ENCODE measurements at places on chromosomes 6 and 20.
A peak's percentile ranks its signal among the peaks of the same experiment; 100 is the strongest.

DNA sequence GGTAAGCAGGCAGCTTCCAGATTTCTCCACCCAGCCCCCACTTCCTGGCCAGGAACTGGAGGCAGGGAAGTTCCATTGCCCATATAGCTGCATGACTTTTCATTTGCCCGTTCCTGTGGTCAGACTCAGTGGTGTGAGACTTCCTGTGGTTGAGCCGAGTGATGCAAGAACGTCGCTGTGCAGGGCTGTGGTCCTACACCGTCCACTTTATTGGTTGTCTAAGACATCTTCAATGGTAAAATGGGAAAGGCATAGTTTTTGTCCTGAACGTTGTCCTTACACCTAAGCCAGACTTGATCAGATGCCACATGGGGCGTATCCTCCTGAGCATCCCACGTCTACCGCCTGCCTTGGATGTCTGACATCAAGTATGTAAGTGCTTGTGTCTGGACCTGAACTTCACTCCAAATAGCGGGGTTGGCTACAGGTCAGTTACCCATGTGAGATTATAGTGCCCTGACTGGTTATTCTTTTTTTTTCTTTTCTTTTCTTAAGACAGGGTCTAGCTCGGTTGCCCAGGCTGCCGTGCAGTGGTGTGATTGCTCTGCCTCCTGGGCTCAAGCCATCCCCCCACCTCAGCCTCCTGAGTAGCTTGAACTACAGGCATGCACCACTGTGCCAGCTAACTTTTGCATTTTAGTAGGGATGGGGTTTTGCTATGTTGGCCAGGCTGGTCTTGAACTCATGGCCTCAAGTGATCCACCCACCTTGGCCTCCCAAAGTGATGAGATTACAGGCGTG, 25.9 kb upstream of the GTSF1L start:
- DNase-seq = no peak

- DNase-seq = no peak
Measured at GRCh38 chr6:21340573-21340972, 253.0 kb upstream of the SOX4 start.

- no peak for DNase-seq
Measured at GRCh38 chr6:131061041-131061750, 1.8 kb downstream of the EPB41L2 start.

- DNase-seq = no peak
Measured at GRCh38 chr6:12911427-12911826, 194.9 kb downstream of the PHACTR1 start.

DNA sequence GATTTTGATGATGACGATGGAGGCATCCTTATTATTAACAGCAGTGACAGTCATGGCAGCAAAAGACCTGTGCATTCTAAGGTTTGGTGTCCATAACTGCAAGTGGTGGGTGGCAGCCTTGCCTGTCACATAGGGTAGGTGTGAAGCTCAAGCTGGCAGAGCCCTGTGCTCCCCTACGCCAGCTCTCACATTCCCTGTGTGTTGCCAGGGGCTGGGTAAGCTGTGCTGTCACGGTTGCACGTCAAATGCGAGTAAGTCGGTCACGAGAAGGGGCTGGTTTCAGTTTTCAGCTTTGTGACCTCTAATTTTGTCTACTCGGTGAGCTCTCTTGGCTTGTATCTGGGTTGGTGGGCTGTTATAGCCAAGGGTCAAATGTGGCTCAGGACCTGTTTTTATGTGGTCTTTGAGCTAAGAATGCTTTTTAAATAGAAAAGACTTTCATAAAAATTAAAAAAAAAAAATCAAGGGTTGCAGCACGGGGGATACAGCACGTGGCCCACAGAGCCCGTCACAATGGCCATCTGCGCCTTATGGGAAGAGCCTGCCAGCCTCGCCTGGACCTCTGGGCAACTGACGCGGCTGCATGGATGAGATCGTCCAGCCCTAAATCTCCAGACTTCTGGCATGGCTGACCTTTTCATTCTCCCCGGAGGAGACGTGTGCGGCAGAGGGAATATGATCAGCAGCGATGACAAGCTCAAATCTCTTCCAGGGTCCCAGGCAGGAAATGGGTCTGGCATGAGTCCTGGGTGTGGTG, 148.5 kb downstream of the PHACTR3 start:
- DNase-seq = no peak

DNA sequence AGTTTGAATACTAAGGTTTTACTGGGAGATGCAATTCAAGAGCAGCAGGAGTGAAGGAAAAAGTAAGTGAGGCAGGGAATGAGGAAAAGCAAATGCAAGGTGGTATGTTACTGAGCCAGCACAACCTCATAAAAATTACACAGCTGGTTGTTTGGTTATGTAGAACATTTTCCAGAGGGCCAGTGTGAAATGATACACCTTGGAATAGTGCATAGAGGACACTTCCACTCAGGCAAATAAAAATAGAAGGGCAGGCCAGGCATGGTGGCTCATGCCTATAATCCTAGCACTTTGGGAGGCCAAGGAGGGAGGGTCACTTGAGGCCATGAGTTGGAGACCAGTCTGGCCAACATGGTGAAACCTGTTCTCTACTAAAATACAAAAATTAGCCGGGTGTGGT, 43.4 kb upstream of the POPDC3 start:
- no peak for DNase-seq

- DNase-seq = no peak
Measured at GRCh38 chr6:129269076-129269475, 386.1 kb downstream of the LAMA2 start.

- no peak for DNase-seq
Measured at GRCh38 chr6:35489066-35489465, 7.8 kb downstream of the TEAD3 start.

GRCh38 chr6:44725070-44725469, 337.6 kb downstream of the CDC5L start:
- DNase-seq = no peak

GRCh38 chr6:25138233-25138933, 140.8 kb upstream of the CARMIL1 start:
- peak; percentile 33 for DNase-seq

GRCh38 chr6:163328411-163328810, 86.1 kb upstream of the QKI start:
- DNase-seq = no peak

- no peak for DNase-seq
Measured at GRCh38 chr6:2870046-2870636, 28.5 kb upstream of the SERPINB1 start.

GRCh38 chr20:59720013-59720412, 115.7 kb downstream of the PHACTR3 start:
- DNase-seq = no peak

DNA sequence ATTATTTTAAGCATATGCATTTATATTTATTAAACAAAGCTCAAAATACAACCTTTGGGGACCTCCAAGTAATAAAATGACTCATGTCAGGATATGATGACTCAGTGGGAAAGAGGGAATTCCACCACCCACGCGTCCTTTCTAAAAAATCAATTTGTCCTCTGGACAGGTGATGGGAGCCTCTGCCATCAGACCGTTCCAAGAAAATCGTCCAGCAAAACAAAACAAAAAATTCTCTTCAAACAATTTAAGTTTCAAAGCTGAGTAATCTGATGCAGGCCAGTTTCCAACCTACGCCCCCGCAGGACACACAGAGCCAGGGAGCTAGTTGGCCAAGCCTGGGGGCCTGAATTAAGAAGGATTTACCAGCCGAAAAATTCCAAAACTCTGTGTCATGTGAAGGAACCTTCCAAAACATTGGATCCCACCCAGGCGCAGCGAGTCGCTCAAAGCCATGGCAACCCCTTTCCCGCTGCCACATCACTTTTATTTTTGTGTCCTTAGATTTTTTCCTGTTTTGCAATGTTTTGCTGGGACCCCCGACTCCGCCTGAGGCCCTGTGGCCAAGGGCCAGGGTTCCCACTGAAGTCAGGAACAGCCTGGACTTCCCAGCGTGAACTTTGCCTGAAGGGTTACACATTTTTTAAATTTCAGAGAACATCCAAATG, 95.3 kb downstream of the NFATC2 start:
- DNase-seq = no peak

DNA sequence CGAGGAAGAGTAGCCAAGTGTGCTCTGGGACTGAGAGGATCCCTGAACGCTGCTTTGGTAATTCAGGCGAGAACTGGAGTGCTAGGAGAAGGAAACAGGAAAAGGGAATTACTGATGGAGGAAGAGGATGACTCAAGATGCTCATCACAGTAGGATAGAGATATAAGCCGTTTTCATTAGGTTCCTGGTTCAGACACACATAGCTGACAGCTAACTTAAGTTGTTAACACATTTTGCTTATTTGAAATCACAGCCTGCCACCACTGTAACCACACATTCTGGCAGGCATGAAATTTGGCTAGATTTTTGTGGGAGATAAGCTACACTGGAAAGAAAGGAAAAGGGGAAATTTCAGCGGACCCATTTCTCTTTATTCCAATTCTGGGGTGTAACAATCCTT, 138.2 kb upstream of the SLC22A16 start:
- DNase-seq = no peak

DNA sequence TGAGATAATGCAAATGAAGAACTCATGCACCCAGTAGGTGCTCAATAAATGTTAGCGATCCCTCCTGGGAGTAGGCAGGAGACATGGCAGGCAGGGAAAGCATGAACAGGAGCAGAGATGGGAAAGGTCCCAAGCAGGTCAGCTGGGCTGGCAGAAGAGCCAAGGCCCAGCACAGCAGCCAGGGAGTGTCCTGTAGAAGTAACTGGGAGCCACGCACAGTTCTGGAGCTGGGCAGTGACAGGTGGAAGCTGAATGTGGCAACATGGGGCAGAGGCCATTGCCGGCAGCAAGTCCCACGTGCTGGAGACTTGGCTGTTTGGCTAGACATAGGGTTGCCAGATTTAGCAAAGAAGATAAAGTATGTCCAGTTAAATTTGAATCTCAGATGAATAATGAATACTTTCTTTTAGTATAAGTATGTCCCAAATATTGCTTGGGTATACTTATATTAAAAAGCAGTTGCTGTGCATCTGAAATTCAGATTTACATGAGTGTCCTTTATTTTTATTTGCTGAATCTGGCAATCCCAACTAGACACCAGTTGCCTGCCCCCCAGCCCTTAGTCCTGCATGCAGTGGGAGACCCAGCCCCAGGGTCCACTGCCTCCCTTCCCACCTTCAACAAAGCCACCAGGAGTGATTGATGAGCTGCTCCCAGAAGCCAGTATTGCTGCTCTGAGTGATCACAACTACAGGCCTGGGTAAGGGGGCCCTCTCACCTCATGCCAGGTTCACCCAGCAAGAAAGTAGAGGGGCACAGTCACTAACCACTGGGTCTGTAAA, 3.7 kb upstream of the LPIN3 start:
- no peak for DNase-seq

DNA sequence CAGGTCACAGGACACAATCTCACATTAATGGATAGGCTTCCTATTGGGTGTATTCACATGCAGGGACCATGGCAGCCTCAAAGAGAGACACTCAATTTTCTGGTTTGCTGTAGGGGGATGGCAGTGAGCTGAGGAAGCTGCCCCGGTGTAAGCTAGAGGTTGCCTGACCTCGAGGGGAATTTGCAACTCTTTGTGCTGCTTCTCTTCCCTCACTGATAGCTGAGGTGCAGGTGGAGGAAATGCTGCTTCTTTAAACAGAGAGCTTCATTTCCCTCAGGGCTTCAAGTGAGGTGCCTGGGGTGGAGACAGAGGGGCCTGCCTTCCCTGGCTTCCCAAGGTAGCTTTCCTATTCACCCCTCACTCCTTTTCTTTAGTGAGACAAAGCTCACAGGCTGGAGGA, 151.9 kb downstream of the CD83 start:
- DNase-seq = no peak

DNA sequence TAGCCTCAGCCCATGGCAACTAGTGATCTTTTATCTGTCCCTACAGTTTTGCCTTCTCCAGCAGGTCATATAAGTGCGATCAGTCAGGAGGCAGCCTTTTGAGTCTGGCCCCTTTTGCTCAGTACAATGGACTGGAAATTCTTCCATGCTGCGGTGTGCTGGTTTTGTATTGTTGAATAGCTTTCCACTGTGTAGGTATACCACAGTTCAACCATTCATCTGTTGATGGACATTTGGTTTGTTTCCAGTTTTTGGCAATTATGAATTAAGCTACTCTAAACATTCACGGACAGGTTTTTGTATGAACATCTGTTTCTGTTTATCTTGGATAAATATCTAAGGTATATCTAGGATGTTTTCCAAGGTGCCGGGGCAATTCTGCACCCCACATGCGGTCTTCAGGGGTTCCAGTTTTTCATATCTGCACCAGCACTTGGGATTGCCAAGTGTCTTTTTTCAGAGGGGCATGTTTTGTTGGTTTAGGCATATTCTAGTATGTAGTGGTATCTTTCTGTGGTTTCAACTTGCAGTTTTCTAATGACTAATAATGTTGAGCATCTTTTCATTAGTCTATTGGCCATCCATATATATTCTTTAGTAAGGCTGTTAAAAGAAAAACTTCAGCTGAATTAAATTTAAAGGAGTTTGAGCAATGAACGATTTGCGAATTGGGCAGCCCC, 141.0 kb downstream of the TFAP2C start:
- no peak for DNase-seq

GRCh38 chr6:209432-210103, 82.7 kb upstream of the DUSP22 start:
- peak; percentile 26 for DNase-seq

DNA sequence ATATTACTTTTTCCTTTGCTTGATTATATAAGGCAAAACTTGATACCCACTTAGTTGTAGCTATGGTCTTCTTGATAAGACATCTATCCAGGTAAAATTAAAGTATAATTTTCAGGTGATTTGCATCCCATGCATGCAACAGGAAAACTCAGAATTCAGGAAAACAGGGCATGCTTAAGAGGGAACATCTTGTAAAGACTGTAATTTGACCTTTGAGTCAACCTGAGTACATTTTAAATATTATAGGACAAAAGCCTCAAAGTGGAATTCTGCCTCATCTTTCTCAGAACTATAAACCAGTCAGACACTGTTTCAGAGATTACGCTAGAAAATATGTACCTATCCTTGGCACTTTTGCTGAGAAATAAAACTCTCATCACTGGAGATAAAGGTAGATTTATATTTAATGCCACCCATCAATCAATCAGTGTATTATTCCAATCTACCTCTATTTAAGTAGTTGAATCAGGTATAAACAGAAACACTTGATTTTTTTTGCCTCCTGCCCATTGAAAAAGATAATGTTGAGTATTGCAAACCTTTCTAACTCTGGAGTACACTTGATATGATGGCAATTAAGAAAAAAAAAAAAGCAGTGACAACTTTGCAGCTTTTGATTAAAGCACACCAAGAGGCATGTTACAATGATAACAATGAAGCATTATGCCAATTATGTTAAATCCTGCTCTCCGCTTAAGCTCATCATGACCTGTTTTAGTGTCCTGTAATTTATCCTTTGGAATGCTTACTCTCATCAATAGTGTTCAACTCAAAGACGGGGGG, 2.8 kb downstream of the CITED2 start:
- no peak for DNase-seq

GRCh38 chr6:12328701-12329100, 38.5 kb downstream of the EDN1 start:
- no peak for DNase-seq

DNA sequence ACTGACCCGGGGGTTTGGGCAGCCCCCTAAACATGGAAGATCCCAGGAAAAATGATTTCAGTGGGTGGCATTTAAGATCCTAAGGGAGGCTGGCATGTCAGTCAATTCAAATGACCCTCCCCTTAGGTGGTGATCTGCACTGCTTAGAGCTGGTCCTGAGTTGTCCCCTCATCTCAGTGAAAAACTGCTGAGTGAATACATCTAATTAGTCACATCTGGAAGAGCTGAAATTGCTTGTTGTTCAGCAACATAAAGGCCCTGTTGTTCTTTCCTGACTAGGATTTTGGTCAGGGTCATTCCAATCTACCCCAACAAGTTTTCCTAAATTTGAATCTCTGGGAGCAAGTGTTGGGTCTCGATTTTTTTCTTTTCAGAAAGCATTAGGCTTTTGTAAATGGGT, 126.4 kb downstream of the LCA5 start:
- no peak for DNase-seq

All from activated T-cell treated with anti-CD3 and anti-CD28 coated beads for 1 hour (primary cell).